ENCODE measurements at places on chromosomes 16 and 17. TPM values are rescaled to one million over a fixed set of nuclear protein-coding genes. Genes with fewer than 3 reads are reported as not detected.

DNA sequence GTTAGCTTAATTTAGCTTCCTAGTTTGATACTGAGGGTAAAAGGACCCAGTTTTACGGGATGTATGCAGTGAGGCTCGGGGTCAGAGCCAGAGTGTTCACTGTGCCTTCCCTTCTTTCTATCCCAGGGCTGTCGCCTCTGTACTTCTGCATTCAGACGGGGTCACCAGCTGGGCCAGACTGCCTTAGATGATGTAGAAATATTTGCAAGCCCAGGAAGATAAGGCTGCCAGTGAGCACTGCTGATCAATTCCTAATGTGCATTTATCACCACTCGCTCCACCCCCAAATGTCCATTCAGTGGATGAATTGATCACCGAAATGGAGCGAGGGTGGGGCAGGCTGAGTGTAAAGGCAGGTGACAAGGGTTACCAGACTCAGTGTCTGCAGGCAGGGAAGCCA is 9.1 kb downstream of the SHISA6 start:
- no peak for DNase-seq

DNA sequence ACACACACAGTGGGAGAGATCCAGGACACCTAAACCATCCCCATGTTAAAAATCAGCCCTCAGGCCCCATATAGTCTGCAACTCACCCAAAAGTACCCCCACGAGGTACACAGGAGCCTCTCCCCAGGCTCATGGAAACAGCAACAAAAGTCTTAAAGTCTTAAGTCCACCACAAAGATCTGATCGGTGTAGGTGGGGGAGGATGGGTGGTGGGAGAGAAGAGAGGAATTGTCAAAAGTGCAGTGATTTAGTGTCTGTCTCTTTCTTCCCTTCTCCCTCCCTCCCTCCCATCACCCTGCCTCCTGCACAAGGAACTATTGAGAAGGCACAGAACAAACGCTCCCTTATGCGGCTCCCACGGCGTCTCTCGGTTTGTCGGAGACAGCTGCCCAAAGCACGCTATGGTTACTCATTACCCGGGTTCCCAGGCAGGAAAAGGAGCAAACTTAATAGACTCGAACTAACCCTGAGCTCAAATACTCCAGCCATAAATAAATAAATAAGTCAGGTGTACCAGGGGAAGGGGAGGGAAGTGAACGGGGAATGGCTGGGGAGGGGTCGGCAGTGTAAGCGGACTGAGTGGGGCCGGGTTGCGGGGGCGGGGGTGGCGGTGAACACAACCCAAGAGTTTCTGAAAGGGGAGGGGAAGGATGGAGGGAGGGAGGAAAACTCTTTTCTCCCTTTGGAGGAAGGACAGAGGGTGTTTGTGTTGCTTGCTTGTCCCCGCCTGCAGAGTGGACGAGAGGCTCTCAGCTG is 477.4 kb downstream of the SLC39A11 start:
- DNase-seq = peak; percentile 86

GRCh38 chr17:8946476-8946875 is 19.0 kb downstream of the PIK3R5 start:
- DNase-seq = no peak

DNA sequence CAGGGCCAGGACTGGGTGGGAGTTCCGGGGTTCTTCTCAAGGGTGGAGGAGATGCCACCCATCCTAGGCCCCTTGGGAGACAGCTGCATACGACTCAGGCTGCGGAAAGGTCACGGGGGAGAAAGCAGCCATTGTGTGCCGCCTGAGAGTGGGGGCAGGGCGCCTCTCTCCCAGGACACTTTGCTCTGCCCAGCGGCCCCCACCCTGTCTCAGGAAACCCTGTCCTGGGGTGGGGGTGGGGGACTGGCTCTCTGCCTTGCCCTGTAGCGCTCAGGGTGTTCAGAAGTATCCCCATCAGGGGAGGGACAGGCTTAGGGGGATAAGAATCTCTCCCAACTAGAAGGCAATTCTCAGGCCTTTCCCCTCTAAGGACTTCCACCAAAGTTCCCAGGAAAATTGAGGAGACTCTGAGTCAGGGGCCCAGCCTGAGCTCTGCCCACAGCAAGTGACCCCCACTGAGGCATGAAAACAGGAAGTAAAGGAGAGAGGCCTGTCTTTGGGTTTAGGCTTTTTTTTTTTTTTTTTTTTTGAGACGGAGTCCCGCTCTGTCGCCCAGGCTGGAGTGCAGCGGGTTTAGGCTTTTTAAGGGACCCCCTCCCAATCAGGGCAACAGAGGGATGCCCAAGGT is 4.9 kb downstream of the GIT1 start:
- DNase-seq = no peak

DNA sequence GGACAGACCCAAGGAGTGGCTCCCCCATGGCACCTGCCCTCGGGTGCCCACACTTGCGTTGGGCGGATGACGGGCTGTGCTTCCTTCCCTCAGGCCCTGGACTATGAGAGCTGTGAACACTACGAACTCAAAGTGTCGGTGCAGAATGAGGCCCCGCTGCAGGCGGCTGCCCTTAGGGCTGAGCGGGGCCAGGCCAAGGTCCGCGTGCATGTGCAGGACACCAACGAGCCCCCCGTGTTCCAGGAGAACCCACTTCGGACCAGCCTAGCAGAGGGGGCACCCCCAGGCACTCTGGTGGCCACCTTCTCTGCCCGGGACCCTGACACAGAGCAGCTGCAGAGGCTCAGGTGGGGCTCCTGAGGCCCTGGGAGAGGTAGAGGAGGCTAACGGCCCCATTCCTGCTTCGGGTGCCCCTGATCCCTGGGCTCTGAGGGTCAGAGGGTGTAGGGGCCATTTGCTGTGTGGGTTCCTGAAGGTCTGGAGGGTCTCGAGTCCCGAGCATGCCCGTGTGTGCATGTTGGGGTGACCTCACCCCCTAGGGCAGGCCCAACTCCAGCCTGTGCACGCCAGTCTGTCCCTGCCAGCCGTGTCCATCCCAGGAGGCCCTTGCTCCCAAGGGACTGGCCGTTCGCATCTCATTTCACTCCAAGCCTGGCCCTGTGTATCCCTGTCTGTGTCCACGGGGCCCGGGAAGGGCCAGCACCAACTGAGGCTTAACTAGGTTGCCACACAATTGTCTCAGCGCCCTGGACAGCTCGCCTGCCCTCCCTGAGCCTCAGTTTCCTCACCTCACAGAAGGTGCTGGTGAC is 10.0 kb downstream of the SLC22A31 start:
- no peak for DNase-seq

Gene SHISA9
- polyA plus RNA-seq = 3.7 TPM

GRCh38 chr16:88382491-88383400 is at the start of gene ZNF469:
Gene ZNF469 (plus strand): TSS chr16:88382959. CDS start chr16:88427471, 44,512 bp downstream.
- peak; percentile 34 for DNase-seq

GRCh38 chr16:81442916-81443687 is 1.5 kb upstream of the CMIP start:
- no peak for DNase-seq

DNA sequence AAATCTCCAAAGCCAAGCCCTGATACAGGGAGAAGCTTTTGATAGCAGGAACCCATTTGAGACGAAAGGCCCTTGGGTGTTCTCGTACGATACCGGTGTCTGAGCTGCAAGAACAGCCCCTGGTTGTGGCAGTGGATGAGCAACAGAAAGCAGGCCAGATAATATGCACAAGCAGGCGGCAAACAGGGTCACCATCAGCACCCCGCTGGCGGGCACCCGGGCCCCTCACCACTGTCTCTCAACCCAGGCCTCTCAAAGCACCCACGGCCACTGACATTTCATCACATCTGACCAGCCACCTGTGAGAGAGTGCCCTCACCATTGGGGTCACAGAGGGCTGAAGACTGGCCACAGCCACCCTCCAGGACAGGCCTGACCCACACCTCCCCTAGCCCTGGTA is 230.4 kb downstream of the C16orf78 start:
- no peak for DNase-seq

All from renal pelvis (tissue), 12 donors.